ENCODE measurements at places on chromosomes 4 and X.

GRCh38 chr4:88846206-88846790, 148.7 kb upstream of the NAP1L5 start:
- no peak for DNase-seq

- no peak for DNase-seq
Measured at GRCh38 chr4:71052716-71053115, 59.3 kb downstream of the DCK start.

- no peak for DNase-seq
Measured at GRCh38 chr4:181949704-181950312, 293.4 kb upstream of the TENM3 start.

DNA sequence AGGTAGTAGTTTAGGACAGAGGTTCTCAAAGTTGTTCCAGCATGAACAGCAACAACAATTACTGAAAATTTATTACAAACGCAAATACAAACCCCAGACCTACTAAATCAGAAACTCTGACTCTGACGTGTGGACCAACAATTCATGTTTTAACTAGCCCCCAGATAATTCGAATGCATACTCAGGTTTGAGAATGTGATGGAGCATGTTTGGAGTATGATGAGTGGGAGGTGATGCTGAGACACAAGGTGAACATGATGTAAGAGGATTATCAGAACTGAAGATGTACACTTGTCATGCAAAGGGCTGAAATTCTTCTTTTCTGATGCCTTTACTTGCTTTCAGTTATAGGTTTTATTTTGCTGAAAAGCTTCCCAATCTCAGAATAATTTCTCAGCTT, 323.0 kb downstream of the INPP4B start:
- DNase-seq, result no peak

DNA sequence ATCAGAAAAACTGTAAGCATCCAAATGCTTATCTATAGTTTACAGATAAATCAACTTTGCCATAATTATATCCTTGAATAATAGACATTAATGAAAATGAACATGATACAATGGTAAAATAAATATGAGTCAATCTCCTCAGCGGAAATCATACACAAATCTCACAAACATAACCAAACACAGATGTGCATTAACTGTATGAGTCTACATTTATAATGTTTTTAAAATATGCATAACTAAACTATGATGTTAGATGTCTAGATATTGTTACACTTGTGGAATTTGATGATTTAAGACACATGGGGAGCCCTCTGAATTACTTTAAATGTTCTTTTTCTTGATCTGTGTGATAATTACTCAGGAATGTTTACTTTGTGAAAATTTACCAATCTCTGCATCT, 951.2 kb downstream of the TECRL start:
- DNase-seq, result no peak

- DNase-seq, result no peak
Measured at GRCh38 chr4:54152846-54153600, 53.1 kb downstream of the GSX2 start.

GRCh38 chr4:124862261-124862660, 149.7 kb upstream of the ANKRD50 start:
- DNase-seq, result no peak

- DNase-seq, result no peak
Measured at GRCh38 chr4:125787707-125788106, 473.0 kb downstream of the FAT4 start.

- DNase-seq, result no peak
Measured at GRCh38 chr4:63663870-63664269, 745.4 kb downstream of the TECRL start.

DNA sequence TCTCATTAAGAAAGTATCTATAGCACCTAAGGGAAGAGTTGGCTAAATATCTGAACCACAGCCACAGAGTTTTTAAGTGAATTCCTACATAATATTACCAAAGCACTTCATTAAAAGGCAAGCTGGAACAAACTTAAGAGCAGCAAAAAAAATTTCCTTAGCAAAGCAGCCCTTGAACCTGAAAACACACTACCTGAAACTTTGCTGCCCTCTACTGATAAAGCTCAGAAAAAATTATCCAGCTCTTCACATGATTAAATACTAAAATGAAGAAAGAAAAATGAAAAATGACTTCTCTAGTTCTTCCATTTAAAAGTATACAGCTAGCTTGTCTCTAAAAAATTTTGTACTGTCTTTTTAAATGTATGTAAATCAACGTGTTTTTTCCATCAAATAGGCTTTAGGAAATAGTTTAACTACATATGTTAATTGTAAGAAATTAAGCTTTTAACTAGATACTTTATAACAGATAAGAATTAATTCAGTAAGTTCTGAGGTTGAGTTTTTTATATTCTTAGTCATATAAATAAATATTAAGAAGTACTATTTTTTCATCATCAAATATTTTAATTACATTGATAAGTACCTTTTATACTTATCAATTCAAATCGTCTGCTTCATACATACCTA, 156.1 kb downstream of the STPG2 start:
- DNase-seq, result no peak

All from stimulated activated CD4-positive, alpha-beta T cell treated with anti-CD3 and anti-CD28 coated beads, Interleukin-2, amount 100 ng/mL, for 24 hours (primary cell).